Cortex of kidney (tissue), 1 donor: ENCODE measurements at places on chromosomes 6 and 20.

DNA sequence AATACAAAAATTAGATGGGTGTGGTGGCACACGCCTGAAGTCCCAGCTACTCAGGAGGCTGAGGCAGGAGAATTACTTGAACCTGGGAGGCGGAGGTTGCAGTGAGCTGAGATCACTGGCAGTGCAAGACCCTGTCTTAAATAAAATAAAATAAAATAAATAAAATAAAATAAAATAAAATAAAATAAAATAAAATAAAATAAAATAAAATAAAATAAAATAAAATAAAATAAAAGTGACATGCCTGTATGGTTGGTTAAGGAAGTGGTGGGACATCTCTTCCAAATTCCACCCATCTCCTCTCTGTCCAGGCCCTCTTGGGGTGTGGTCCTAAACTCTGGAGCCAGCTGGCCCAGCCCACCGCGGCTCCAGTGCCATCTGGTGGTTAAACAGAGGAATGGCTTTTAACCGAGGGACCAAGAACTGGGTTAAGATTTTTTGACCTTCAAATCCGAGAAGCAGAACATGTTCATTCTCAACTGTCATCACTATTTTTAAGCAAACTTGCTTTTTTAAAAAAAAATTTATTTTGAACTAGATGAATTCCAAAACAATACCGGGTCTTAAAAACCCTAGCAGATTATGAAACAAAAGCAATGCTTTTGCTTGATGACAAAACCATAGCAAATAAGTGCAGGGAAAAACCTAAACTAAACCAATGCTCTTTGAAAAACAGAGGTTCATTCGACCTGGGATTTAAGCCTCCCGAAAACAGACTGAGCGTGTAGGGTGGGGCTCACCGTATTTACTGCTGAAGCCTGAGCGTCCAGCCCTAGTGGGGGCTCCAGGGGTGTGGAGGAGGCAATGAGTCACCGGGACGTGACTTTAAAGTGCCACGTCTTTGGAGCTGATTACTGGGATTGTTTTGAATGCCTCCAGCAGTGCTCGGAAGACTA lies 68.8 kb downstream of the CDC5L start:
- DNase-seq: no peak

GRCh38 chr6:33709605-33710295 lies 1.8 kb downstream of the UQCC2 start:
- no peak for DNase-seq

- no peak for DNase-seq
Measured at GRCh38 chr6:28353981-28354676, 4.4 kb downstream of the ZKSCAN3 start.

- no peak for DNase-seq
Measured at GRCh38 chr6:95784019-95784418, 206.7 kb downstream of the MANEA start.

GRCh38 chr20:44485078-44485829 lies 9.6 kb downstream of the TTPAL start:
- no peak for DNase-seq

DNA sequence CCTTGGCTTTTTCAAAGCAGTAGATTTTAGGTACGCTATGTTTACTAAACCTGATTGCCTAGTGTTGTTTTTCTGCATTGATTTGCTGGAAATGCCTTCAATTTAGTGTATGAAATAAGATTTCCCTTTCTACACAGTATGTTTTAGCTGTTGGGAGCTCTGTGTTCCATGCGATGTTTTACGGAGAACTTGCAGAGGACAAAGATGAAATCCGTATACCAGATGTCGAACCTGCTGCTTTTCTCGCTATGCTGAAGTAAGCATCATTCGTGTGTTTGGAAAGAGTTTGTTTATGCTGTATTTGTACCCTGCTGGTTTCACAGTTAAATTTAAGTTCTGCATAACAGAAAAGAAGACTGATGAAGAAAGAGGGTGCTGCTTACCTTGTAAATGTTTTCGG lies 1.9 kb downstream of the BTBD3 start:
- no peak for DNase-seq

- no peak for DNase-seq
Measured at GRCh38 chr20:3690413-3690812, 8.6 kb upstream of the ADAM33 start.

GRCh38 chr6:169786349-169786748 lies 34.9 kb downstream of the ERMARD start:
- DNase-seq: no peak
